ENCODE measurements at places on chromosomes 1 and 21. TPM values are rescaled to one million over a fixed set of nuclear protein-coding genes. Genes with fewer than 3 reads are reported as not detected.
A peak's percentile ranks its signal among the peaks of the same experiment; 100 is the strongest.

DNA sequence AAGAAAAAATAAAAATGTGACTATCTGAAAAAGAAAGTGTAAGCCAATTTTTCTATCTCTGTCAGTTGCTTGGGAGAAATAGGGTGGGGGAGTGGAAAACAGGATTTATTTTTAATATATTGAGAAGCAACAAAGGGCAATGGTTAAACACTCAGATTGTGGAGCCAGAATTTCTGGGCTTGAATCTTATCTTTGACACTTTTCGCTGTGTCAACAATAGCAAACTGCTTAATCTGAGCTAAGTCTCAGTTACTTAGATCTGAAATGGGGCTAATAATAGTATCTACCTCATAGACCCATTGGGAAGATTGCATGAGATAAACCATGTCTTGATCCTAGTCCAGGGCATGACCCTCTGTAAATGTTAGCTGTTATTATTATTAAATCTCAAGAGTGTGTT is 468.1 kb downstream of the ADGRL2 start:
- no peak for DNase-seq

KRTAP21-2 gene
- total RNA-seq, result not detected

DNA sequence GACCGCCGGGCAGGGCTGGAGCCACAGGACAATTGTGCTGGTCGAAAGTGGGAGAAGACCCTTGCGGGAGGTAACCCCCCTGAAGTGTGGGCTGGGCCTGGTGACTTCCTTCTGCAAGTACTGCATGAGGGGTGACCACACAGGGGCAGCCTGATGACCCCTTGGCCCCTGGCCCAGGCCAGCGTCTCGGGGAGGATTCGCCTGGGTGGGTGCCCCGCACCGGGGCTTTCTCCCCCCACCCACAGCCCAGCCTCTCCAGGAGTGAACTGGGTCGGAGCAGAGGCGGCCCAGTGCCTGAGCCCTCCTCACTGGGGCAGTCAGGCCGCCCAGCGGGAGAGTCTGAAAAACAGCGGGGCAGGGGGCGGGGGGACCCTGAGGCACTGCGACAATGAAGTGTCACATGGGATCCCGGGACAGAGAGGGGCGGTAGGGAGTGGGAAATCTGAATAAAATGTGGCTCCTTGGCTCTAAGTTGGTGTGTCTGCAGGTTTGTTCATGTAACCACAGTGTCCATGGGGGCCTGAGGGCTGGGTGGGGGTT is 1.6 kb upstream of the DNMT3L start:
- no peak for DNase-seq

- no peak for DNase-seq
Measured at GRCh38 chr1:42206164-42206563, 41.6 kb upstream of the GUCA2A start.

GRCh38 chr1:248622570-248623001 is 12.3 kb downstream of the OR2T11 start:
- no peak for DNase-seq

- no peak for DNase-seq
Measured at GRCh38 chr1:61606448-61607312, 118.3 kb downstream of the TM2D1 start.

DNA sequence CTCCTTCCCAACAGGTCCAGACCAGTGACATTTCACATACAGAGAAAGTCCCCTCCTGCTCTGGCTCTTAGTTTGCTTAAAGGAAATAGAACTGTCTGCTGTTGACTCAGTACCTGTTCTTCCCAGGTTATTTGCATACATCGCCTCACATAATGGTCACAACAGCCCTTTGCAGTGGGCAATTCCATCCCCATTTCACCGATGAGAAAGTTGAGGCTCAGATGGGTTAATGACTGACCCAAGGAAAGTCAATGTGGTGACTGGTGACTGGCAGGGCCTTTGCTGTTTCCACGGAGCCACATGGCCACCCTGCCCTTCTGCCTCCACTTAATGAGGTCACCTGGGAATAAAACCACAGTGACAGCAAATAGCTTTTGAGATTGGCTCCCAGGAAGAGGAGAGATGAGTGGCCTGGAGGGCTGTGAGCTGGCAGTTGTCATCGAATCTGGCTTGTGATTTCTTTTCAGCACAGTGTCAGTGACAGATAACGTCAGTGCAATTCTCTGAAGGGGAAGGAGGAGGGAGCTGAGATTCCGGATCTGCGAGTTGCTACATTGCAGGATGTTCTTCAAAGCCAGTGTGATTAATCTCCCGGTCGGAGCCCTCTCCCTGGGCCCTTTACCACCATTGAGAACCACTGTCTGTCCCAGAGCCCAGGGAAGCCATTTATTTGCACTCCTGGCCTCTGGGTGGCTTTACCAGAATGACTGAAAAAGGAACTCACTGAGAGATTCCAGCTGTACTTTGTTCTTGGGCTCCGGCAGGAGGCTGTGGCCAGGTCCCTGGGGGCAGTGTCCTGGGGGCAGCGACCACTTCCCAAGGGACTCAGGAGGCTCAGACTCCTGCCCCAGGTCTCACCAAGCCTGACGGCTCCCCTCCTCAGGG is 117.2 kb downstream of the CNIH3 start:
- DNase-seq, result no peak

DNA sequence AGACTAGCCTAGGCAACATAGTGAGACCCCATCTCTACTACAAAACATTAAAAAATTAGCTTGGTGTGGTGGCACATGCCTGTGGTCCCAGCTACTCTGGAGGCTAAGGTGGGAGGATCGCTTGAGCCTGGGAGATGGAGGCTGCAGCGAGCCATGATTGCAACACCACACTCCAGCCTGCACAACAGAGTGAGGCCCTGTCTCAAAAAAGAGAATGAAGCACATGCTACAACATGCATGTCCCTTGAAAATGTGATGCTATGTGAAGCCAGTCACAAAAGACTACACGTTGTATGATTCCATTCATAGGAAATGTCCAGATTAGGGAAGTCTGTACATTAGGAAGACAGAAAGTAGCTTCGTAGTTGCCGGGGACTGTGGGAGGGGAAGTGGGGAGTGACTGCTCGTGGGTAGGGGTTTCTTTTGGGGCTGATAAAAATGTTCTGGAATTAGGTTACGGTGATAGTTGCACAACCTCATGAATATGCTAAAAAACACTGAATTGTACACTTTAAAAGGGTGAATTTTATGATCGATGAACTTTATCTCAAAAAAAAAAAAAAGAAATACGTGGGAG is 202.1 kb downstream of the KAZN start:
- no peak for DNase-seq

- DNase-seq, result no peak
Measured at GRCh38 chr1:21013510-21013909, 163.2 kb downstream of the EIF4G3 start.

PDC gene
- not detected for total RNA-seq

DNA sequence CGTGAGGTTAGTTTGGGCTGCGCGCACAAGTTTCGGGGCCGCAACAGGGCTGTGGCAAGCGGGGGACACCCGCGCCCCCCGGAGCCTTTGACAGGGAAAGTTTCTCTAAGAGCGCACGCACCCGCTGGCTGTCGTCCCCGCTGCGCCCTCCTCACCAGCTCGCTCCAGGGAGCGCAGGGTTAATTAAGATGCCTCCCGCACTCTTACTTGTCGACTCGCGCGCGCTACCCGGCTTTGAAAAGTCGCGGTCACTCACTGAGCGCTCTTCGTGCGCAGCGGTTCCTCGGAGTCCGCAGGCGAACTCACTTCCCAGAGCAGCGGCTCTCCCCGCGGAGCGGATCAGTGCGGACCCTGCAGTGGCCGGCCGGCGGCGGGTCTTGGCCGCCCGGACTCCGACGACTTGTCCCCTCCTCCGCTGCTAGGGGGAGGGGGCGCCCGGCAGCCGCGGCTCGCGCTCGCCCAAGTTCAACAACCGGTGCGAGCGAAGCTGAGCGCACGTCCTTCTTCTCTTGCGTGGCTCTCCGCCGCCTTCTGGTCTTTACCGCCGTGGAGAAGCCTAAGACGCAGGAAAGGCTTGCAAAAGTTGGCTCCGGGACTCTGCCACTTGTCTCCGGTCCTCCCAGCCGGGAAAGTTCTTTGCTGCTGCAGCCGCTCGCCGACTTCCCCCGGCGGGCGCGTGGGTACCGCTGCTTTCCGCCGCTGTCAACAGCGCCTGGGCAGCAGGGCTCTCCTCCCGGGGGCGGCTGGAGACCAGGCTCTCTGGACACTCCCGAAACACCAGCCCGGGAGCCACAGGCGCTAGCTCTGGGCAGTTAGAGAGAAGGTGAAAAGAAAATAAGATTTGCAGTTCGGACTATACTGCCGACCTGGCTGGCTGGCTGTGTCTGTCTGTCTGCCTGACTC is 506 bp downstream of the JUN start:
- DNase-seq, result peak; percentile 75

- no peak for DNase-seq
Measured at GRCh38 chr1:18217398-18218043, 109.9 kb downstream of the IGSF21 start.

DNA sequence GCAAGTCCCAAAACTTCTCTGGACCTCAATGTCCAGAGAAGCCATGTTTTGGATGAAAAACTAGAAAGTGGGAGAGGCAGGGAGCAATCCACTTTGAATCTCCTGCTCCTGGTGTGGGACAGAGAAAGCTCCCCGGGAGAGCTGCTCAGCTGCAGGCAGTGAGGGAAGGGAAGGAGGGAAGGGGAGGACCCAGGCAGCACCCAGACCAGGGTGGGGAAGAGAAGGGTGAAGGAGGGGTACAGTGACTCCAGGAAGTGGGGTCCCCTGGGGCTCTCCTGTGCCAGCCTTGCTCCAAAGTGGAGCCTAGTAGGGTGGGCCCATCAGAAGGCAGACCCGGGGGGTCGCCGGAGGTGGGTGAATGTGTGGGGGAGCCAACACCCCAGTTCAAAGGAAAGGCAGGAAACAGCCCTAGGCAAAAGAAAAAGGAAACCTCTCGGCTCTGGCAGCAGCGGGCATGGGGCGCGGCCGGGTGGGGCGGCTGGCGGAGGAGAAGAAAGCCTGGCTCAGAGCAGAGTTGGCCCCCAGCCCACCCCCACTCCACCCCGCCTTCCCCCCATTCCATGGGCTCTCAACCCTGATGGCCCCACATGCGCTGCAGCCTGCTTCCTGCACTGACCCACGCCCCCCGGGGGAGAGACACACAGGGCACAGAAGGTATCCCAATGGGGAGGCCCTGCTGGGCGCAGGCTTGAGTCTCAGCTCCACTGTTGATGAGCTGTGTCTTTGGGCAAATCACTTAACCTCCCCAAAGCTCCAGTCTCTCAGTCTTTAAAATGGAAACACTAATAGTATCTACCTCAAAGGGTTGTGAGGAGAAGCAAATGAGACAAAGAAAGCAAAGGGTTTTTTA is 5.7 kb downstream of the LGR6 start:
- DNase-seq, result no peak

DNA sequence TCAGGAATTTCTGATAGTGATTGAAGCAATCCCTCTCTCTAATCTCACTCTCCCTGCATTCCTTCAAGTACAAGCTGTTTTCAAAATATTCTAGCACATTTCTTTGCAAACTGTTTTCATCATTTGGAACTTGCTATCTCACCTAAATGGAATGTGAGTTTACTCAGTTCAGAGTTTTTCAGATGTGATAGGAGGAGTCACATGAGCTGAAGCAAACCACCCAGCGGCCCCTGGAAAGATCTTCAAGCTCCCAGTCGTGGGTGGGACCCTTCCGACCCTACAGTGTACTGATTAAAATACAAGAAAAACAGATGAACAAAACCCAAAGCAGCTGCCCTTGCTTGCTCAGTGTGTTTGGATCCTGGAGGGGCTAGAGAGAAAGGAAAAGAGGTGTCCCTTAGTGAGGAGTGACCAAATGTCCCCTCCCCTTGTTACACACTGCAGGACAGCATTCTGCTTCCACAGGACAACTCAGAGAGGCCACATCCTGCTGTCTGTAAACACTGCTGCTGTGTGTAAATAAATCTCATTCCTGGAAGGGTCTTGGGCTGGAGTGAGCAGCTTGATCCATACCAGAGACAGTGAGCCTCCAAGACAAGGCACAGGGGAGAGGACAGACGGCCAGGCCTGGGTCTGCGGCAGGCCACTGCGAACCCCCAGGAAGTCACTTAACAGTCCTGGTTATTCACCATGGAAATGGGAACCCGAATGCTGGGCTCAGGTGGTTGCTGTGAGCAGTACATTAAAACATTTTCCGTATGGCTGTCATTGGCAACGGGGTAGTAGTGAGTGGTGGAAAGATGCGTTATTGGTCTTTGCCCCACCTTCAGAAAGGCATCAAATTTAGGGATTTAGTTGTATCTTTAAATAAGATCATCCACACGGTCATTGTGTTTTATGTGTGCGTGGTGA is 229.2 kb downstream of the RHOU start:
- no peak for DNase-seq

DNA sequence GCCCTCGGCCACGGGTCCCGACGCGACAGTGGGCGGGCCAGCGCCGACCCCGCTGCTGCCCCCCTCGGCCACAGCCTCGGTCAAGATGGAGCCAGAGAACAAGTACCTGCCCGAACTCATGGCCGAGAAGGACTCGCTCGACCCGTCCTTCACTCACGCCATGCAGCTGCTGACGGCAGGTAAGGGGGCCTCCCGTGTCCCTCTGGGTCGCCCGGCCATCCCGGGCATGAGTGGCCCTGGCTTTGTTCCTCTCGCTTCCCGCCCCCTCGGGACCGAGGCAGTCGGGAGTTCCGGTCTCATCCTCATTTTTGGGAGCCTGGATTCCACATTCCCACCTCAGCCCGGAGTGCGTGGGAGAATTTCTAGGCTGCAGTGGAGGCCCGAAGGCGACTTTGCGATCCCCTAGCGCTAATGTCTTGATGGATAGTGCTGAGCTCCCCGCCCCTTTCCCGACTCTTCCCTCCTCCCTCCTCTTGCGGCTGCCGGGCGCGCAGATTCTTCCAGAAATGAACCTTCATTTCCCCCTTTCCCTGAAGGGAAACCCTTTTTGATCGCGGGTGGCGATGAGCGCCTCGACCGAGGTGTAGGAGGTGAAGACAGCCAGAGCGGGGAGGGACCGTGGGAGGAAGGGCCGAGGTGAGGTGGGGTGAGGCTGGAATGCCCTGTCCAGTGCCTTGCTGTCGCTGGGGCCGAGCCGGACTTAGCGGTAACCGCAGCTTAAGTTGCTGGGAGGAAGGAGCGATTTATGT is 705 bp downstream of the KHDRBS1 start:
- peak; percentile 70 for DNase-seq

DNA sequence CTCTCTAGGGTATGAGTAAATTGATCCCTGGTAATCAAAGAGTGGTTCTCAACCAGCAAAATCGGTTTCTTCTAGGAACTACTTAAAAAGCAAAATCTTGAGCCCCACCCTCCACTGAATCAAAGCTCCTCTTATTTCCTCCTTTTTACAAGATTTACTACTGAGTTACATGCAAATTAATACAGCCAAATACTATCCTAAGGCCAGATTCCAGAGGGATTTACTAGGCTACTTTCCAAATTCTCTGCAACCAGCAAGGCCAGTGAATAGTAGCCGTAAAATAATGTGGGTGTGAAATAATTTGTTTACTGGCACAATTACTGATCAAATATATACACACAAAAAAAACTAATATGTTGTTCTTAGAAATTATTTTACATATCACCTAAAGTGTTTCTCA is 1583.8 kb downstream of the NCAM2 start:
- no peak for DNase-seq

- DNase-seq, result no peak
Measured at GRCh38 chr1:55611123-55611522, 396.0 kb upstream of the USP24 start.

- DNase-seq, result no peak
Measured at GRCh38 chr21:44052830-44053226, 40.7 kb downstream of the TRAPPC10 start.

ADAMTS1 gene
- 34.9 TPM for total RNA-seq

- DNase-seq, result no peak
Measured at GRCh38 chr1:164846731-164847691, 288.0 kb downstream of the PBX1 start.
